ENCODE measurements at places on chromosomes 7 and 10. TPM values are rescaled to one million over a fixed set of nuclear protein-coding genes. Genes with fewer than 3 reads are reported as not detected.

ADCY1 gene
- 4.6 TPM for total RNA-seq

TMEM225B gene
- not detected for total RNA-seq

LAMB1 gene
- 491 TPM for total RNA-seq

IFIT1 gene
- total RNA-seq: 20.5 TPM

ITPRID1 gene
- total RNA-seq: 25.0 TPM

ARPC1B gene
- total RNA-seq: 45.7 TPM

NPSR1 gene
- not detected for total RNA-seq

MYH16 gene
- total RNA-seq: not detected

SRRT gene
- total RNA-seq: 15.6 TPM

FERD3L gene
- not detected for total RNA-seq

TACC2 gene
- 10.6 TPM for total RNA-seq

ADRA2A gene
- 0.24 TPM for total RNA-seq

TMEM176A gene
- total RNA-seq: 68.1 TPM

GTF2IRD1 gene
- total RNA-seq: 8.9 TPM

GNAT3 gene
- not detected for total RNA-seq

IGFBP1 gene
- not detected for total RNA-seq

CRHR2 gene
- 0.72 TPM for total RNA-seq

HPSE2 gene
- 18.8 TPM for total RNA-seq

ATP6V0A4 gene
- 7.7 TPM for total RNA-seq

TNPO3 gene
- total RNA-seq: 32.5 TPM

NOS3 gene
- total RNA-seq: 4.6 TPM

FAM241B gene
- total RNA-seq: not detected

NKX2-3 gene
- total RNA-seq: not detected

EN2 gene
- total RNA-seq: 2.6 TPM

FLNC gene
- 204 TPM for total RNA-seq

LAMB4 gene
- total RNA-seq: 0.96 TPM

PDGFA gene
- 120 TPM for total RNA-seq

NEUROD6 gene
- total RNA-seq: 0.96 TPM

SPDYE11 gene
- total RNA-seq: 1.7 TPM

C7orf25 gene
- total RNA-seq: 5.5 TPM

CFAP46 gene
- 0.48 TPM for total RNA-seq

ALOX5 gene
- 19.3 TPM for total RNA-seq

TBX20 gene
- 14.2 TPM for total RNA-seq

UBE2D4 gene
- total RNA-seq: 7.7 TPM

GFRA1 gene
- 7.2 TPM for total RNA-seq

CADPS2 gene
- 12.0 TPM for total RNA-seq

TMEM229A gene
- total RNA-seq: 0.48 TPM

RBP3 gene
- 2.2 TPM for total RNA-seq

SH2D4B gene
- total RNA-seq: 1.9 TPM

PPP2R2D gene
- 18.3 TPM for total RNA-seq

SLC29A3 gene
- total RNA-seq: 1.2 TPM

FGFBP3 gene
- 1.2 TPM for total RNA-seq

VPS37D gene
- 10.1 TPM for total RNA-seq

UCN3 gene
- total RNA-seq: not detected

LRRD1 gene
- total RNA-seq: 4.1 TPM

PLEKHS1 gene
- total RNA-seq: 2.2 TPM

WNT8B gene
- total RNA-seq: 0.72 TPM

OR6B1 gene
- total RNA-seq: 4.3 TPM

Measured in umbilical cord (tissue), 2 donors.